ENCODE measurements at places on chromosomes 1 and 21.

- DNase-seq, result no peak
These were observed 79.8 kb upstream of the IFFO2 start for GRCh38 chr1:19036041-19036812.

GRCh38 chr1:225930566-225930965 is 6.5 kb upstream of the PYCR2 start:
- DNase-seq, result no peak

- DNase-seq, result no peak
These were observed 43.2 kb downstream of the TMCO4 start for GRCh38 chr1:19756480-19756879.

- DNase-seq, result no peak
These were observed 150.9 kb upstream of the POU3F1 start for GRCh38 chr1:38197312-38198061.

GRCh38 chr1:19307794-19308508 is 4.0 kb downstream of the AKR7A2 start:
- DNase-seq, result no peak

DNA sequence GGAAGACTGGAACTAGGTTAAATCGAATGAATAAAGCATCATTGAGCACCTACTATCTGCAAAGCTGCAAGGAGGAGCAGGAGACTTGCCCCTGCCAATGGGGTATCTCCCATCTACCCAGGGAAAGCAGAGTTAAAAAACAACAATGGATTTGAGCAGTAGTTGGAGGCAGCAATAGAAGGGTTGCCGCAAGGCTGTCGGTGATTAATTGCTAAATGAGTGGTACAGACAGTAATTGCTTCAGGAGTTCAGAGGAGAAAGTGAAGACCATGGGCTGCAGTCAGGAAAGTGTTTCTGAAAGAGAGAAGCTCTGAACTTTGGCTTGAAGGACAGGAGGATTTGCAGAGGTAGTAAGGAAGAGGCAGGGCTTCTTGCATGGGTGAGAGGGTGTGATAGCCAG is 152.9 kb downstream of the ACTL8 start:
- DNase-seq, result no peak

Measured in adipocyte (in vitro differentiated cells).